Prostate gland (tissue), 2 donors: ENCODE measurements at places on chromosomes 11 and 22.

GRCh38 chr22:35349368-35349703 lies 31.6 kb upstream of the HMOX1 start:
- DNase-seq, result no peak

GRCh38 chr11:17750013-17750800 lies 15.6 kb downstream of the KCNC1 start:
- DNase-seq, result no peak

DNA sequence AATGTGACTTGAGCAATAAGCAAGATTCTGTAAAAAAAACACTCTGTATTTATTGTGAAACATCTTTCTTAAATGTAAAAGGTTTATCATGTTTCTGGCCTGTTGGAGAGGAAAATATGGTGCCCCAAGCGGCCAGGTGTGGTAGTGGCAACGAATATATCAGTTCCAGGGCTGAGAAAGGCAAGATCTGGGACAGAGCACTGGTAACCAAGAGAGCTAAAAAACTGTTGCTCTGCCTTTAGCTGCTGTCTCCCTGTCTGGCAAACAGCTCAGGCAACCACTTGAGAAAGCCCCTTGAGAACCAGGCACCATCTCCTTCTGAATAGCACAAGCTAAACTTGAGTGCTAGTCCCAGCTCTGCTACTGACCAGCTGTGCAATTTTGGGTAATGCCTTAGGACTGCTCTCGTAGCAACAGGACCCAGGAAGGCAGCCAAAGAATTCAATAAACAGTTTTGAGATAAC lies 129.9 kb downstream of the KCNC1 start:
- no peak for DNase-seq

DNA sequence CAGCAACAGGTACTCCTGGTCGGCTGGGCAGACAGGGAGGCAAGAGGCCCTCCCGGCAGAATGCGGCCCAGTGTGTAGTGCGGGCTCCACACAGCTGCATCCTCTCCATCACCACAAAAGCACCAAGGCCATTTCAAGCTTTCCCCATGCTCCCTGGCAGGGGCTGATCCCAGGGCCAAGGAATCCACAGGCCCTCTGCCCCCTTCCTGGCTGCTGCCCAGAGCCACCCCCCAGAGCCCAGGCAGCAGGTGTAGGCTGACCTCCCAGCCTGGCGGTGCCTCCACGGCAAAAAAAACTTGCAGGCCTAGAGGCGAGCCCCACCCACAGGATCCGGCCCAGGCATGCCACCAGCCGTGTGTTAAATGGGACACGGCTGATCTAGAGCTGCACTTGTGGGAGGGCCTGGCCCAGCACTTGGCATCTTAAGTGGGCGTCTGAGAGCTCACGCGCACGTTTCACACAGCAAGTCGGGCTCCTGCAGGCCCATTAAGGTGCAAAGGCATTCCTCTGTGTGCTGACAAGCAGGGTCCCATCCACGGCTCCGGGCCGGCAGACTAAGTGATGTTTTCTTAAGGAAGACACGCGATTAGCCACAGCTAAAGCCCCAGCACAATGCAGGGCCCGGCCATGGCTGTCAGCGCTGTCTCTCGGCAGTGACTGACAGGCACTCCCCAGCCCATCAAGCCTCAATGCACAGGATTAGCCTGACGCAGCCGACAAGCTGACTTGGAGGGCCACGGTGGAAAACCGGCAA lies 19.8 kb upstream of the GNB1L start:
- peak; percentile 73 for DNase-seq

GRCh38 chr22:19629331-19629719 lies 85.0 kb upstream of the SEPTIN5 start:
- DNase-seq, result no peak

DNA sequence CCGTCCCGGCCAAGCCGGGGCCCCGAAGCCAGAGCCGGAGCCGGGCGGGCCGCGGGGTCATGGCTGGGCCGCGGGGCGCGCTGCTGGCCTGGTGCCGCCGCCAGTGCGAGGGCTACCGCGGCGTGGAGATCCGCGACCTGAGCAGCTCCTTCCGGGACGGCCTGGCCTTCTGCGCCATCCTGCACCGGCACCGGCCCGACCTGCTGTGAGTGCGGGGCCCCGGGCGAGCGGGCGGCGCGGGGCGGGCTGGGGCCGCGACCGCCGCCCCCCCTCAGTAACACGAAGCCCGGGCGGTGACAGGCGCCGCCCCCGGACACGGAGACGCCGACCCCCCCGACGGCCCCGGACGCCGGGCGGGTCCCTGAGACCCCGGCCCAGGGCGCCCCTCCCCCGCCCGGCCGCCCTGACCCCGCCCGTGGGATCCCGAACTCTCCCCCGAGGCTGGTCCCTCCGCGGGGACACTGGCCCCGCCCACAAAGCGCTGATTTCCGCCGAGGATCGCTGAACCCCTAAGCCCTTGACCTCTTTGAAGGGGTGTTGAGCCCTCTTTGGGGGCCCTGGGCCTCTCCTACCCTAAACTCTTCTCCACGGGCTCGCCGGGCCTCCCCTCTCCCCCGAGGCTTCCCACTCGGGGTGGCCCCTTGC lies 389 bp downstream of the MICALL1 start:
- no peak for DNase-seq

DNA sequence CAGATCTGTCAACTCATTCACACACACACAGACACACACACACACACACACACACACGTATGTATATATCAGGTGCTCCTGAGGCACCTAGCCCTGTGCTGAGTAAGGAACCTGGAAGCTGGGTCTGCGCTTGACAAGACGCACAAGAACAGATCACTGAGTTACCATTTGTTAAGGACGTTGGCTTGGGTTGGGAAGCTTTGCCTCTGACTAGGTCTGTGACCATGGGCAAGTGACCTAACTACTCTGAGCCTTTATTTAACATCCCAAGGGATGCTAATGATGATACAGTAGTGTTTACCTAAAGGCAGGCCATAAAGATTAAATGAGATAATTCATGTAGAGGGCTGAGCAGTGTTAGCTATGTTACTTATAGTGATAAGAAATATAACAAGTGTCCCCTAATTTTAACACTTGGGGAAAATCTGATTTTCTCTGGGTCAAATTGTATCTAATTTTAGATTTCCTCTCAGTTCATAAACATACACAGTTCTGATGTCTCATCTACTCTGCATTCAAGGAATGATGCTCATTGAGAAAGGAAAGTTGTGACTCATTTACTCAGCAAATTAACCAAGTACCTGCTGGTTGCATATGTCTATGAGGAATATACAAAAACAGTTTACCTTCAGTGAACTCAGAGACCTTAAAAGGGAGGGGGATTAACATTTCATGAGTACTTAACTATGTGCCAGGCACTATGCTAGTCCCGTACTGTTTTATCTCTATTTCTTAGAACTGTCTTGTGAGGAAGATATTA lies 13.6 kb downstream of the RNF185 start:
- DNase-seq, result no peak
